ENCODE measurements at places on chromosomes 12 and 14.

- DNase-seq, result no peak
These were observed 279.9 kb upstream of the RGS6 start for GRCh38 chr14:71652368-71652767.

GRCh38 chr12:106918746-106919145, 37.0 kb upstream of the TMEM263 start:
- no peak for DNase-seq

GRCh38 chr12:49954863-49955830, 4.6 kb downstream of the AQP2 start:
- DNase-seq, result no peak

- no peak for DNase-seq
These were observed 22.2 kb upstream of the PPP1R13B start for GRCh38 chr14:103869406-103870143.

GRCh38 chr14:53956427-53957201, at the start of gene BMP4:
Gene BMP4, minus strand, starts transcription at chr14:53956825. Its CDS starts 4,603 bp downstream, at chr14:53952222.
- no peak for DNase-seq

- no peak for DNase-seq
These were observed 58.6 kb downstream of the MON2 start for GRCh38 chr12:62525271-62525670.

DNA sequence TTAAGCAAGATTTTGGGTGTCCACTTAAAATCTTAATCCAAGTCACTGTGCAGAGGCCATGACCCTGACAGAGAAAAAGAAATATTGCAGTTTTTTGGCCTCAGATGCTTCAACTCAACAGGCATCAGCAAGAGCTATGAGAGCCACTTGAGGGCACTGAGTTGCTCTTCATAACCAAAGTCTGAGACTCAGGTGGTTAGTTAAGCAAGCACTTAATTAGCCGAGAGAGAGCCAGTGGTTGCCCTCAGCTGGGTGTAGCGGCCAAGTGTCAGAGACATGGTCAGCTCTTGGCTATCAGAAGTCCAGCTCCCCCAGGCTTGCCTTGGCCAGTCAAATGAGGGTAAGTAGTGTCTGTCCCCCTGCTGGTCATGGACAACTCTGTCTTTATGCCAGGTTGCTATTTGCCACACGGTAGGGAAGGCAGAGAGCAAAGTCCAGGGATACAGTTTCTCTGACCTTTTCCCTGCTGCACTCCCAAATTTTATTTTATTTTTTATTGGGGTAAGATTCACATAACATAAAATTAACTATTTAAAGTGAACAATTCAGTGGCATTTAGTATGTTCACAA, 9.0 kb upstream of the KRT71 start:
- DNase-seq, result no peak

- DNase-seq, result no peak
These were observed 31.5 kb downstream of the SCN8A start for GRCh38 chr12:51622564-51622963.

GRCh38 chr12:25767606-25768005, 190.9 kb upstream of the RASSF8 start:
- no peak for DNase-seq

GRCh38 chr12:67919406-67919805, 69.8 kb upstream of the IFNG-AS1 start:
- DNase-seq, result no peak

DNA sequence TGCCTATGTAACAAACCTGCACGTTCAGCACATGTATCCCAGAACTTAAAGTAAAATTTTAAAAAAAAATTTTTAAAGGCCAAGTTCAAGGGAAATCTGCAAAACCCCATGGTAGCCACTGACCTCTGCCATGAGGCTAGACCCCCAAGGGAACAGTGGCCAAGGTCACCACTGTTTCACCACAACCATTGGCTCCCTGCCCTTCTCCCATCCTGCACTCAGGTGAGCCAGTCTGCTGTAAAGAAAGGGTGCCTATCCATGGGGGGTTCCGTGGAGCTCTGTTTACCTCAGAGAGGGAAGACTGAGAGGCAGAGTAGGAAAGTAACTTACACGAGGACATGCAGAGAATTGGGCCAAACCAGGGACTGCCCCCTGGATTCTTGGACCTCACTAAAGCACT, 38.6 kb downstream of the VWF start:
- DNase-seq, result no peak

GRCh38 chr12:41507286-41507685, 319.2 kb downstream of the PDZRN4 start:
- DNase-seq, result no peak

- no peak for DNase-seq
These were observed 21.3 kb downstream of the HCAR2 start for GRCh38 chr12:122681814-122682213.

DNA sequence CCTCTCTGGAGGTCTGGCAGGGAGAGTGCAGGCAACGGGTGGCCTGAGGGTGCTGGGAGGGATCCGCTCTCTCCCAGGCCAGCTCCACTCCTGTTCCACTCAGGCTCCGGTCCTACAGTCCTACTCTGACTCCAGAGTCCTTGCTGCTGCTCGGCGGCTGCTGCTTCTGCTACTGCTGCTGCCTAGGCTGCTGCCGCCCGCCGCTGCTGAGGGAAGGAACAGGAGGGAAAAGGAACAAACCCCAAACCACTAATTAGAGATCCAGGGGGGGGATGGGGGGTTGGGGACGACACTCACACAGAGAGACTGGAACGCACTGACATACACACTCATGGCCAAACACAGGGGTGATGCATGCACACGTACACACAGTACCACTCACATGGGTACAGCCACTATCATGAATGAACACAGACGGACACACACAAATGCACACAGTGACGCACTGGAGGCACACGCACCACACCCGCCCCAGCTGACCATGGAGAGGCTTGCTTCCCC, at the start of gene SP7:
Gene SP7, minus strand, starts transcription at position 174 of the 501 bp plus-strand sequence. CDS start 708 bp downstream, outside the sequence.
- DNase-seq, result no peak

DNA sequence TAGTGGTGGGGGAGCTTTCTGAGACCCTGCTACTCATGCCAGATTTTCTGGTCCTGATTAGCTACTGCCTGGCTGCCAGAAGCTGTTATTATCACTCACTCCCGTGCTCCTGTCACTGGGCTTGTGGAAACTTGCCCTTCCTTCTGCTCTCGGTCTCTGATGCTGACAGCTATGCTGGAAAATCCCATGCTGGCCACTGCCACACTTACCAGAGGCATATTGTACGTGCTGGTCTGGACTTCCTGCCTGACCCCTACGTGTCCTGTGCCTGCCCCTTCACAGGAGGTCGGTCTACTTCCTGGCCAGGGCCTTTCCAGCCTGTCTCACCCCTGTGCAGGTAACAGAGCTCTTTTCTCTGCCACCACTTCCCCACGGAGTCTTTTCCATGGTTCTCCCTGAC, 149.4 kb upstream of the PLEKHG7 start:
- DNase-seq, result no peak

GRCh38 chr14:57262117-57262516, 6.6 kb downstream of the EXOC5 start:
- no peak for DNase-seq

DNA sequence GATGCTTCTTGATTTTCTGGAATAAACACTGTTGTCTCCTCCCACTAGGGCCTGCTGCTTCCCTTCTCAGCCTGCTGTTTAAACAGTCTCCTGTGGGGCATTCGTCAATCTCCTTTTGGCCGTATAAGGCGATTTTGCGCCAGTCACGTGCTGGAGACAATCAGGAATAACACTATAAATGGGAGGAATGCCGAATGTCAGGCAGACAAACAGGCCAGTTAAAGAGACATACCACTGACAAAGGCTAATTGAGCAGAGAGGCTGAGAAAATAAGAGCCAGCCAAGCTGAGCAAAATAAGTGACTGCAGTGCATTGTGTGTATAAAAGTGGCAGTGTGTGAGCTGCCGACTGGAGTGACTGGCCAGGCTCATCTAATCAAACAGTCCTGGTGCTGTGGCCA, 23.3 kb downstream of the DMAC2L start:
- DNase-seq, result no peak

- no peak for DNase-seq
These were observed 32.2 kb upstream of the PTPRQ start for GRCh38 chr12:80411787-80412186.

GRCh38 chr12:30580344-30580743, 115.3 kb downstream of the IPO8 start:
- no peak for DNase-seq

GRCh38 chr12:7934889-7935492, 996 bp downstream of the SLC2A3 start:
- DNase-seq, result no peak

GRCh38 chr12:26422839-26423398, 227.5 kb downstream of the SSPN start:
- no peak for DNase-seq

DNA sequence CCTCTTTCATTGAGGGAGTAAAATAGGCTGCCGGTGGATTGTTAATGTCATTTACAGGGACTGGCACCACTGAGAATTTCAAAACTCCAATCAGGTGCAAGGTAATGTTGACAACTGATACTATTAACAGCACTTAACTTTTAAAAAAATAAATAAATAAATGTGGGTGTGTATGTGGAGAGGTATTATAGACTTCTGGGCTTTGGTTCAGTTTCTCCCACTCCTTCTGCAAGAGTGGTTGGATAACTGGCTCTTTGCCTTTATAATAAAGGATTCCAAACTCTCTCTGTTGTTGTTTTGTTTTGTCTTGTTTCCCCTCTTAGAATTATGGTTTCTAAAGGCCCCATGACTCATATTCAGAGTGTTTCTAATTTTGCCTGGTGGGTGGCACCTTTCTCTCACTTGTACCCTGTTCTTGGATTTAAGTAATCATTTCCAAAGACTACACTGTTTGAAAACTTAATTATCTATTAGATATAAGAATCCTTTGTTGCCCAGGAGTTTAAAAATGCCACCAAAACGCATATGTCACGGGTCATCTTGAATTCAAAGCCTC, 151.6 kb upstream of the ARID2 start:
- no peak for DNase-seq
